ENCODE measurements at places on chromosomes 5 and 9. TPM values are rescaled to one million over a fixed set of nuclear protein-coding genes. Genes with fewer than 3 reads are reported as not detected.

Gene EDIL3
- 12.4 TPM for total RNA-seq

Gene ARHGEF28
- 75.6 TPM for total RNA-seq

DNA sequence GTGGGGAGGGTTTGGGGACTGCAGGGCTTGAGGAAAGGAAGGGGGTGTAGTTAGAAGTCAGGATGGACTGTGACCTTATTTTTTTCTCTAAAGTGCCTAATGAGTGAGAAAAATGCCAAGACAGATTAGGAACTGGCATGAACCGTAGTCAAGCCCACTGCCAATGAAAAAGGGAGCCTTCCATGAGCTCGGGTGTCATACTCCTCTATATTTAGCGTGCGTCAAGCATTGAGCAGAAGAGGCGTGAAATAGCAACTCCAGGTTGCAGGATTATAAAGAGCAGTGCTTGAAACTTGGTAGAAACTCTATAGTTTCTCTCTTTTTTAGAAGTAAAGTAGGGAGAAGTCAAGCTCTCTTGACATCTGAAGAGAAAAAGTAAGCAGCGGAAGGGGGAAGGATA is 1.8 kb downstream of the SGCD start:
- DNase-seq, result no peak
- peaks cover 1% of the 10 kb centered on the region for H3K4me1 ChIP-seq
- H3K27me3 ChIP-seq, result no peaks in the 10 kb centered on the region
- H3K36me3 ChIP-seq, result no peaks in the 10 kb centered on the region

Gene DMGDH
- 5.5 TPM for total RNA-seq

- H3K4me1 ChIP-seq, result no peaks in the 10 kb centered on the region
- H3K36me3 ChIP-seq, result no peaks in the 10 kb centered on the region
- no peaks in the 10 kb centered on the region for H3K27me3 ChIP-seq
- H3K4me3 ChIP-seq, result no peak overlapping the region
These were observed 13.8 kb downstream of the TBC1D2 start for GRCh38 chr9:98241357-98242300.

Gene TMEM232
- 2.4 TPM for total RNA-seq

Gene GAS1
- 79.6 TPM for total RNA-seq

- H3K4me3 ChIP-seq, result no peak overlapping the region
- no peaks in the 10 kb centered on the region for H3K27me3 ChIP-seq
- H3K27ac ChIP-seq, result no peak overlapping the region
- DNase-seq, result no peak
- H3K36me3 ChIP-seq, result no peaks in the 10 kb centered on the region
- H3K4me1 ChIP-seq, result peaks cover 6% of the 10 kb centered on the region
These were observed 91.8 kb upstream of the ZNF366 start for GRCh38 chr5:72599065-72599433.

Gene CYLC2
- total RNA-seq, result not detected

DNA sequence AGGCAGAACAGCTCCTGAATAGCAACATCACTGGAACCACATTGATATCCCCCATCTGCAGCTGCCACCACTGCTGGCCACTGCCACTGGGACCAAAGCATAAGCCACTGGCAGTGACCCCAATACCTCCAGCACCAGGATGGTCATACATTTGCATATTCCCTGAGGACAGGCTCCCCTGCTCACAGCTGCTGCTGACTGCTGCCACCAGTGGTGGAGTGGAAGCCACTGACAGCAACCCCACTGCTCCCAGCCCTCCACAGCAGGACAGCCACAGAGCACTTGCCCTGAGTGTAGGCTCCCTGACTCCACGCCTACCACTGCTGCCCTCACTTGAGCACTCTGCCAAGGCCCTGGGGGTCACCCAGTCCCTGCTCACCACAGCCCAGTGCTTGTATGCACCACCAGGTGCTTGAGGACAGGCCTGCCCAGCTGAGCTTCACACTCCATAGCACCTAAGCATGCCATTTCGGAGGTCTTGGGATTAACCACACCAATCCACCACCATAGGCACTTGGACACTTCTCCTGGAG is 327.4 kb upstream of the RPS23 start:
- no peak overlapping the region for H3K27ac ChIP-seq
- no peaks in the 10 kb centered on the region for H3K27me3 ChIP-seq
- H3K4me3 ChIP-seq, result no peak overlapping the region
- DNase-seq, result no peak
- H3K36me3 ChIP-seq, result no peaks in the 10 kb centered on the region

- no peaks in the 10 kb centered on the region for H3K36me3 ChIP-seq
- no peak overlapping the region for H3K4me3 ChIP-seq
- no peaks in the 10 kb centered on the region for H3K27me3 ChIP-seq
These were observed 276.0 kb downstream of the FSTL4 start for GRCh38 chr5:133336121-133336968.

- no peaks in the 10 kb centered on the region for H3K4me1 ChIP-seq
- no peak overlapping the region for H3K27ac ChIP-seq
- H3K36me3 ChIP-seq, result no peaks in the 10 kb centered on the region
- no peak for DNase-seq
- H3K27me3 ChIP-seq, result no peaks in the 10 kb centered on the region
These were observed 113.8 kb downstream of the MSX2 start for GRCh38 chr5:174837919-174838902.

Gene JAKMIP2
- total RNA-seq, result 0.10 TPM

Gene HTR4
- 0.11 TPM for total RNA-seq

GRCh38 chr9:34252670-34253459 is 74.0 kb downstream of the UBAP1 start:
- DNase-seq, result peak; percentile 59
- H3K27ac ChIP-seq, result peak overlapping the region; percentile 52
- no peak overlapping the region for H3K4me3 ChIP-seq
- no peaks in the 10 kb centered on the region for H3K27me3 ChIP-seq

Gene SLC6A19
- total RNA-seq, result not detected

Gene SPINK4
- not detected for total RNA-seq

DNA sequence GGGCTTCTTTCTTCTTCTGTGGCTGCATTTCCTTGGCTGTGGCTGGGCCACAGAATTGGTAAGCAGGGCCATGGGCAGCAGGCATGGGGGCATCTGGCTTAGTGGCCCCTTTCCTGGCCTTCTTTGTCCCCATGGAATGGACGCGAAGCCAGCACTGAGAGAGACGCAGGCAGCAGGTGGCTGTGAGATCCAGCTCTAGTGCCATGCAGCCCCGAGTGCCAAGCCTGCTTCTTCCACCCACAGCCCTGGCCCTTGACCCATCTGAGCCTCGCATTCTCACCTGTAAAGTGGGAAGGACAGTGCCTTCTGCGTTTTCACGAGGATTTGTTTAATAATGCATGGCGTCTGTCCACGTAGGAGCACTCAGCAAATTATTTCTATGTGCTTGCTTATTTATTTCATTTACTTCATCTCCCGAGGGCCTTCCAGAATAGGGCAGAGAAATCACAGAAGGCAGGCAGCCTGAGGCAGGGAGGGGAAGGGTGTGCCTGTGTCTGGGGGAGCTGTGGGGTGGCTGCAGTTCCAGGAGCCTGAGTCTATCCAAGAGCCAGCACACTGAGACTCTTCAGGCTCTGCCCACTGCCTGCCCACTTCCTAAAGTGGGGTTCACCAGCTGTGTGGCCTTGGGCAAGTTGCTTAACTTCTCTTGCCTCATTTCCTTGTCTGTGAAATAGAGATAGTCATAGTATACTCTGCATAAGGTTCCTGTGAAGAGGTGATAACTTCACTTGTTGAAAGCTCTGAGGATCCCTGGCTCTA is 55.2 kb downstream of the NTNG2 start:
- H3K4me1 ChIP-seq, result peaks cover 8% of the 10 kb centered on the region
- no peaks in the 10 kb centered on the region for H3K27me3 ChIP-seq
- no peak overlapping the region for H3K27ac ChIP-seq
- H3K4me3 ChIP-seq, result no peak overlapping the region

Gene PCDHGB1
- total RNA-seq, result 3.8 TPM

Gene PCDHGA11
- 7.7 TPM for total RNA-seq

Gene TMEM203
- 38.0 TPM for total RNA-seq

Gene HAVCR1
- total RNA-seq, result not detected

Gene PPP1R26
- 16.6 TPM for total RNA-seq
